ELF-1 (cell line): ENCODE measurements at places on chromosomes 1 and 21.

GRCh38 chr1:5659606-5660005, 332.6 kb downstream of the NPHP4 start:
- no peak for DNase-seq

- no peak for DNase-seq
Measured at GRCh38 chr21:41023936-41024335, 144.0 kb upstream of the BACE2 start.

GRCh38 chr21:34513129-34513675, 1.2 kb upstream of the KCNE1 start:
- no peak for DNase-seq

- DNase-seq: no peak
Measured at GRCh38 chr1:4467241-4467640, 187.2 kb upstream of the AJAP1 start.

DNA sequence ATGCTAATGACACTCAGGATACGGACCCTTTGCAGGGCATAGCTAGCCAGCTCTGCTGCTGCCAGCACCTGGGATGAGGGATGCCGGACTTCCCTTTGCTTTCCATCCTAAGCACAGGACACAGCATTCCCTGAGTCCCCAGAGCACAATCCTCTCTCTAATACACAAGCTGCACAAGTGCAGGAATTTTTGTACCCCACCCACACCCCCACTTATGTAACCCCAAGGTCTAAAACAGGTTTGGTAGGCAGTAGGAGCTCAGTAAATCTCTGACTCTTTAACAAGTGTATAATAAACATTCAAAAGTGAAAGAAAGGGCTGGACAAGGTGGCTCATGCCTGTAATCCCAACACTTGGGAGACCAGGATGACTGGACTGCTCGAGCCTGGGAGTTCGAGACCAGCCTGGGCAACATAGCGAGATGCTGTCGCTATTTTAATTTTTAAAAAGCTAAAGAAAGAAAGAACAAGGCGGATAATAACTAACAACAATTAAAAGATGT, 42.2 kb upstream of the IGSF3 start:
- no peak for DNase-seq

- no peak for DNase-seq
Measured at GRCh38 chr1:2391931-2392509, 379 bp downstream of the RER1 start.

DNA sequence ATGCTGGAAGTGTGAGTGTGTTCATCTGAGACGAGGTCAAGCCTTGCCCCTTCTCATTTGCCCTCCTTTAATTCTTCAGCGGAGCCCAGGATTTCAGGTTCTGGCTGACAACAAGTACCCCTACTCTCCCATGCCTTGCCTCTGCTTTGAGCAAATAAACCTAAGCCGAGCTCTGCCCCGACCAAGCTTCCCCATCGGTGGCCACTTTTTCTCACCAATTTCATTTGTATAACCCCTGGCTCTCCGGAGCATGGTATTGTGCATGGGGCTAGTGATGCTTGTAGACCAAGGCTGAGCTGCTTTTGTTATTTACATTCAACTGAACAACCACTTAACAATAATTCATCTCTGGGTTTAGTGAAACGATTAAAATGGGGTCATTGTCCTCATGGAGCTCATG, 100.2 kb upstream of the RAB3GAP2 start:
- no peak for DNase-seq

GRCh38 chr1:174276087-174276486, 116.8 kb downstream of the RABGAP1L start:
- no peak for DNase-seq

GRCh38 chr1:21184276-21184675, 7.6 kb upstream of the EIF4G3 start:
- DNase-seq: peak; percentile 39

DNA sequence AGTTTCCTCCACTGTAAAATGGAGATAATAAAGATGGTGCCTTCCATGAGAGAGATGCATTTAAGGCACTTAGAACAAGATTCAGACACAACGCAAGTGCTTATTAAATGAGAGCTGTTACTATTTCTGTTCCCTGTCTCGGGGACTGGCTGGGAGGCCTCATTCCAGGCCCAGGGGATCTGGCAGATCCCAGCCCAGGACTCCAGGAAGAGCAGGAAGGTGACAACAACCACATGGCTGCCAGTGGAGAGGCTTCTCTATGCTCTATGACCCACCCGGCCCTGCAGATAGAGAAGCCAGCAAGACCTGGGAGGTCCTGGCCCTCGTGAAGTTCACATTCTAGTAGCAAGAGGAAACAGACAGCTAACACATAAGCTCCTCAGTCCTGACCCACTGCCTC, 175.5 kb downstream of the ACTL8 start:
- DNase-seq: no peak

DNA sequence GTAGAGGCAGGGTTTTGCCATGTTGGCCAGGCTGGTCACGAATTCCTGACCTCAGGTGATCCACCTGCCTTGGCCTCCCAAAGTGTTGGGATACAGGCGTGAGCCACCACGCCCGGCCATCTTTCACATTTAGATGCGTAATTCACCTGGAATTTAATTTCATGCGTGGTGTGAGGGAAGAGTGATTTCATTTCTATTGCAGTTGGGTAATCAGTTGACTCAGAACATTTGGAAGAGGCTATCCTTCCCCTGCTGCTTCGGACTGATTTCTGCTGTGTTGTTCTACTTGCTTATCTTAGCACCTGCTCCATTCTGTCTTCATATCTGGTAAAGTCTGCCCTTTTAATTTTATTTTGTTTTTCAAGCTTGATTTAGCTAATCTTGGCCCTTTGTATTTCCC, 19.1 kb downstream of the DIP2A start:
- no peak for DNase-seq

DNA sequence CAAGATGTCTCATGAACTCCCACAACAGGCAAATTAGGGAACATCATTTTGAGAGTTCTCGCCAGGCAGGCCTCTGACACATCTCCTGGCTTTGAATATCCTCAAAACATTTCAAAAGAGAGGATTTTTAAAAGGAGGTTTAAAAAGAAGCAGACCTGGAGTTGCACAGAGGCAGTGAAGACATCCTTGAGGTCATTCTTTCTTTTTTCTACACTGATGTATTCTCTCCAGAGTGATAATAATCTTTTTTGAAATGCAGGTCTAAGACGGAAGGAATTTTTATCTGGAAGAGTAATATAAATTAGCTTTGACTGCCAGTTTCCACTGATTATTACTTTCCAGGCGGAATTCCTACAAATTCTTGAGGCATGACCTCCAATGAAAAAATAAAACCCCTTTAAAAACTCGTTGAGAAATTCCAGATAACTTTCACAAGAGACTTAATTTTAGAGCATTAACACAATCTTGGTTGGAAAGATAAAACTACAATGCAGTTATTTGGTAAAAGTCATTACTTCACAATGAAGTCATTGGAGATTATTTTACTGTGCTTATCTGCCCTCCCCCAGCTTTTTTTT, 125.0 kb downstream of the LYPLAL1 start:
- DNase-seq: no peak

DNA sequence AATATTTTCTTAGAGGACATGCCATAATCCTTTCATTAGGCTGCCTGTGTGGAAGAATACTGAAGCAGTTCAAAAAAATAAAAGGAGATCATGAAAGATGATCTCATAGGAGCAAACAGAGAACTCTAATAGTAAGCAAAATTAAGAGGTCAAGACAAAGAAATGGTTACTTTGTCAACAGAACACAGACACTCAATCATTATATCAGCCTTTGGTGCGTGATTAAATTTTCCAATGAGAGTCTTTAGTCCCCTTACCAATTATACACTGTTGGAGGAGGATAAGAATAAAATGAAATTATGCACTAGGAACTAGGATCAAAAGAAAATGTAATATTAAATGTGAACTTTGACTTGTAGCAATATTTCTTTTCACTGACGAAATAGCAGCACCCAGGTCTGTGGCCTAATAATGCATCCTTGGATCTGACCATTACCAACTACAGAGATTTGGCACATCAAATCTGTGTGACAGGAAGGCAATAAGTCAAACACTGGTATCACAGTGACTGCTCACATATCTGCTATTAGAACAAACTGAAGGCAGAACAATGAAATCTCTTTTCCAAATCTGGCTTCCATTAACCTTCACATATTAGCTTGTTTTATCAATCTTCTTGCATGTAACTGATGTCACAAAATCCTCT, 1812.9 kb downstream of the PLA2G4A start:
- DNase-seq: no peak

GRCh38 chr21:43816611-43817071, 27.3 kb downstream of the RRP1 start:
- DNase-seq: no peak

DNA sequence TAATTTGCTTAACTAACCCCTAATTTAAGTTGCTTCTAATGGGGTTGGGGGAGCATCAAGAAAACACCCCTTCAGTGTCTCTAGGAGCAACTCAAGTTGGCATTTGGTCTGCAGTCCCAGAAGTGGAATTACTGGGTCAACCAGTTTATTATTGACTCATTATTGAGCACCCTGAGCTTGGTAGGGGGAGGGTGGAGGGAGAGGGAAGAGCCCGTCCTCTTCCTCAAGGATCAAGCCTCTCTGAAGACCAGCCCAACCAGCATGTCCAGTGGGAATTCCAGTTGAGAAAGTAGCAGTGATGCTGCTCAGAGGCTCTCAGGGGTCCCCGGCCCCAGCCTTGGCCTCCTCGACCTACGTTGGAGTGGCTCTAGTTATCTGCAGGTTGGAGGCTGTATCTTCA, 2.1 kb upstream of the PLA2G2F start:
- DNase-seq: peak; percentile 23

GRCh38 chr1:33418811-33419210, 12.1 kb downstream of the PHC2 start:
- no peak for DNase-seq

GRCh38 chr1:151970128-151970527, 23.5 kb downstream of the S100A10 start:
- no peak for DNase-seq

DNA sequence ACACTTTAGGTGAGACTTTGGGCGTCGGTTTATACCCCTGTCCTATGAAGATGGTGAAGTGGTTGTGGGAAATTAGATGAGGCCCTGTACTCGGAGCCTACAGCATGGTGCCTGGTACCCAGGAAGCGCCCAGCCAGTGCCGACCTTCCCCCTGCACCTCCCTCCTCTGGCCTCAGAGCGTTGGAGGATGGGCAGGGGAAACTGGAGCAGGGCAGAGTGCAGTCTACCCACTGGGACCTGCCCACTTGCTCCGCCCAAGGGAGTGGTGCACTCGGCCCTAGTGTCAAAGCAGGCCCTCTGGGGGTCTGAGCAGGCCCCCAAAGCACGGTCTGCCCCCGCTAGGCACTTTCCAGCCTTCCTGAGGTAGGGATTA, 13.0 kb upstream of the TTC22 start:
- no peak for DNase-seq

DNA sequence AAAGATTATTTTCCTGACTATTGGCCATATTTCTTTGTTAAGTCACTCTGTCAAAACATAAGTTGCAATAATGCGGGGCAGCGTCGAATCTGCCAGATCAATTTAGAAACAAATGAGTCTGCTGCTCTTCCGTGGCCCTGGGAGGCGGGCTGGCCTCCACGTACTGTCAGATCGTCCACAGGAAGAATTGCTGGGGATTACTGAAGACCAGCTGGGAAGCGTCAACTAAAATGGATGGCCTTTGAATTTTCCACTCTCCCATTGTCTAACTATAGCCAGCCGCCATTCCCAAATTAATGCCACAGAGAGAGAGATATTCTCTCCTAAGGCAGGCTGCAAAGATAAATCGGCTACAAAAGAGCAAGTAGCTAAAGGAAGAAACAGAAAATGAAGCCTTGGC, 560.2 kb downstream of the SMYD3 start:
- no peak for DNase-seq

- DNase-seq: peak; percentile 34
Measured at GRCh38 chr1:97500760-97501159, 420.1 kb downstream of the DPYD start.

GRCh38 chr1:227774821-227775661, 39.8 kb downstream of the SNAP47 start:
- DNase-seq: no peak

GRCh38 chr21:42661688-42662429, 8.4 kb downstream of the PDE9A start:
- DNase-seq: no peak

DNA sequence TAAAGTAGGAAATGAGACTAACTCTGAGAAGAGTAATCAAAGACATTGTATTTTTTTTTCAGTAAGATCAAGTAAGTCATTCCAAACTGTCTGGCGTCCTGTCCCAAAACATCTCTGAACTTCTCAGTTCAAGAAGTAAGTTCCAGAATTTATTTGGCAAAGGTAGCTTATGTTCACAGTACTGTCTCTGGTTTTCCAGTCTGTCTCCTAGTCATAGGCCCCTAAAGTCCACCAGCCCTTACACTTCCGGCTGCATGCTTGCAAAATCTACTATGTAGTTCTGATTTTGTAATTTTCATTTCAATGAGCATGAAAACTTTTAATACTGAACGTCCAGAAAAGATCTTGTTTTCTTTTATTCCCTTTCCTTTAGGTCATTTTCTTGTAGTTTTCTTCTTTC, 61.4 kb upstream of the S1PR1 start:
- DNase-seq: no peak

DNA sequence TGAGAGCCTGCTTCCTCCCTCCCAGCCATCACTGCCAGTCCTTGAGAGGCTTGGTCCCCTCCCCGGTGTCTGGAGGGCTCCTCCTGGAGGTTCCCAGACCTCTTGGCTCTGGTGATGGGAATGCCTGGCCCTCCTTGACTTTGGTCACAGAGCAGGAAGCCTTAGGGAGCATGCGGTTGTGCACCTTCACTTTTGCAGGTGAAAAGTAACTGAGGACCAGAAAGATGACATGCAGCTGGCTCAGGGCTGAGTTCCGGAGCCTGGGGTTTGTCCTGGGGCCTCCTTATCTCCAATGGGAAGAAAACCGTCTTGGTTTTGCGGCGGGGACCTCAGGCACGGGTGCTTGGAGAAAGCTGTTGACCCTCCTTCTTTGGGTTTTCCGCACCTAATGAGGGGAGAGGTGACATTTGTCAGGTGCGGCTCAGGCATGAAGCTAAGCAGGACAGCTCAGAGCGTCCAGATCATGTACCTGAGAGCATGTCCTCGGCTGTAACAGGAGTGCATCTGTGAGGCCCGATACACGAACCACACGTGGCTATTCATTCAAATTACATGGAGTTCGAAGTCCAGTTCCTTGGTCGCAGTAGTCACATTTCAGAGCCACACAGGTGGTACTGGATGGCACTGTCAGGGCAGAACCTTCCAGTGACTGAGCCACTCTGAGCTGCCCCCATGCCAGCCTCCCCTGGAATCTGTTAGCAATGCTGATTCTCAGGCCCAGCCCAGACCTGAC, 608 bp upstream of the MX2 start:
- DNase-seq: no peak
